ENCODE measurements at places on chromosomes 2 and 18.

DNA sequence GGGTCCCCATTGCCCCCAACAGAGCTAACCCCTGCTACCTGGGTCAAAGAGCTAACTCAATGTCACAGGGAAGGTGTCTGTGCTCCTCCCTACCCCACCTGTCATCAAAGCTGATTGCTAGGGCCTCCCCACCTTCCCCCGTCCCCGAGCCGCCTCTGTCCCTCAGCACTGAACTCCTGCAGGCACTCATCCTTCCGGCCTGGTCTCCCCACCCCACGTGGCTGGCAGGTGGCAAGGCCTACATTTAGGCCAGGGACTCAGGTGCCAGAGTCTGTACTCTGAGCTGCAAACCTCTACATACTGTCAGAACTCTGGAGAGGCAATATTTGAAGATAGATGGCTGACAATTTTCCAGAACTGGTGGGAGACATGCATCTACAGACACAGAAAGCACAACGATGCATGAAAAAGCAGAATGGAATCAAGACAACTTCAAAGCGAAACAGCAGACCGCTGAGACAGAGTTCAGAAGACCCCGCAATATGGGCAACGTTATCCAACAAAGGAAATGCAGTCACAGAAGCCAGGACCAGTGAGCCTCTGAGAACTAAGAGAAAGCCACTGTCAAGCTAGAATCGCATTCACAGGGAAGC, 195.8 kb downstream of the HDAC4 start:
- H3K27me3 ChIP-seq = no peaks in the 10 kb centered on the region
- DNase-seq = no peak
- H3K36me3 ChIP-seq = peaks cover 8% of the 10 kb centered on the region
- no peak overlapping the region for H3K27ac ChIP-seq
- H3K4me1 ChIP-seq = peaks cover 23% of the 10 kb centered on the region

DNA sequence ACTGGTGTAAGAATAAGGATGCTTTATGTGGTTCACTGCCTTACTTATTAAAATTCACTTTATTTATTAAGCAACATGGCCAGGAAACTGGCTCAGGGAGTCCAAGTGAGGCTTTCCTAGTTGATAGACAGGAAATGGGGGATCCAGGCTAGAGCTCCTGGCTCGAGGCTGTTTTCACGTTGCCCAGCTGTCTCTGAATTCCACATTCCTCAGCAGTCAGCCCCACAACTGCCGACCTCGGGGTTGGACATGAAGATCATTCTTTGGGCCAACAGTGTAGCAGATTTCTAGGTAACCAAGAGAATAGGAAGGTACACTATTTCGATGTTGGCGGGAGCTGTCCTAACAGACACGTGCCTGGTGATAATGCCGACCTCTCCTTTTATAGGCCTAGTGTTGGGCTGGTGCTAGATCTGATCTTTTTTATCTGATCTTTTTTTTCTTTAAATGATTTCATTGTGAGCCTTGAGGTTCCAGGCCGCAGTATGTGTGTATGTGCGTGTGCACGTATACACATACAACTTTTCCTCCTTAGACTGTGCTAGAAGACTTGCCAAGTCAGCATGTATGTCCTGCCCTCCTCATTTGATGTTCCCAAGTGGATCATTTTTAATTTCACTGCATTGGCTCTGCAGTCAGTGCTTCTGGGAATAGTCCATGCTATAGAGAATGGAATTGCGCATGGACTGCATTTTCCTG, 103.5 kb downstream of the CABLES1 start:
- no peaks in the 10 kb centered on the region for H3K36me3 ChIP-seq
- H3K27me3 ChIP-seq = no peaks in the 10 kb centered on the region
- H3K4me1 ChIP-seq = peaks cover 21% of the 10 kb centered on the region
- DNase-seq = no peak

DNA sequence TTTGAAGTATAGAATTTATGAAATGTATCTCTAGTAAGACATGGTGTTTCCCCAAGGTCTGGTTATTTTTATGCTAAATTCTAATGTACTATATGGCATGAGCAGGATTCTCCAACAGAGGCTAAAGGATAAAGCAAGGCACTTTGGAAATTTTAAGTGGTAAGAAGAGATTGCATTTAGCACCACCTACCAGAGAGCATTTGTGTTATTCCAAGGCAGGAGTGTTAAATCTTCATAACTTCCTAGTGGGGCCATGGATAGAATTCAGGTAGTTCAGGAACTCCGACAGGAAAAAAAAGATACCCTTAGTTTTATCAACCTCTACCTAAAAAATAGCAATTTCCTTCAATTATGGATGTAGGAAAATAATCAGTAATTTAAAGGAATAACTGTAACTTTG, 497.4 kb upstream of the CRIM1 start:
- H3K4me1 ChIP-seq = no peaks in the 10 kb centered on the region
- no peak for DNase-seq
- no peak overlapping the region for H3K27ac ChIP-seq
- H3K4me3 ChIP-seq = no peak overlapping the region
- no peaks in the 10 kb centered on the region for H3K27me3 ChIP-seq

- DNase-seq = no peak
- H3K27ac ChIP-seq = no peak overlapping the region
- no peaks in the 10 kb centered on the region for H3K36me3 ChIP-seq
- no peak overlapping the region for H3K4me3 ChIP-seq
- H3K27me3 ChIP-seq = no peaks in the 10 kb centered on the region
- H3K4me1 ChIP-seq = no peaks in the 10 kb centered on the region
Observed at GRCh38 chr2:207182911-207183310, 17.2 kb upstream of the KLF7 start.

GRCh38 chr2:101750688-101751087, 53.2 kb downstream of the MAP4K4 start:
- H3K27me3 ChIP-seq = no peaks in the 10 kb centered on the region
- peaks cover 3% of the 10 kb centered on the region for H3K36me3 ChIP-seq
- no peak for DNase-seq
- H3K4me3 ChIP-seq = no peak overlapping the region
- H3K4me1 ChIP-seq = peaks cover 37% of the 10 kb centered on the region
- H3K27ac ChIP-seq = no peak overlapping the region
